CD4-positive, alpha-beta memory T cell (primary cell): ENCODE measurements at places on chromosomes 2 and 18. TPM values are rescaled to one million over a fixed set of nuclear protein-coding genes. Genes with fewer than 3 reads are reported as not detected.

TUBA4B gene
- total RNA-seq, result not detected

DNA sequence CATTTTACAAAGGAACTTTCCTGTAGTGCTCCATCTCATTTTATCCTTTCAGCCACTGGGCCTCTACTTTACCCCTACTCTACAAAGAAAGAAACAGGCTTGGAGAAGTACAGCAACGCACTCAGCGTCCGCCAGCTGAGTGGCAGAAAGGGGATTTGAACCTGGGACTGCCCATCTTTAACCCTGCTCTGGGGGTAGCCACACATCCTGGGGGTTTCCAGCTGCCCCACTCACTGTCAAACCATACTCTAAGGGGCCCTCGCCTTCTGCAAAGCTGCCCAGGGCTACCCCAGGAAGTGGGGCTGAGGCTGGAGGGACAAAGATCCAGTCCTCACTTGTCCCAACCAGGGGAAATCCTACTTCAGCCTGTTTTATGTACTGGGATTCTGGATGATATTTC lies 17.9 kb downstream of the HS1BP3 start:
- H3K27me3 ChIP-seq, result no peaks in the 10 kb centered on the region
- DNase-seq, result no peak
- no peaks in the 10 kb centered on the region for H3K36me3 ChIP-seq
- no peak overlapping the region for H3K27ac ChIP-seq
- no peaks in the 10 kb centered on the region for H3K4me1 ChIP-seq

DNA sequence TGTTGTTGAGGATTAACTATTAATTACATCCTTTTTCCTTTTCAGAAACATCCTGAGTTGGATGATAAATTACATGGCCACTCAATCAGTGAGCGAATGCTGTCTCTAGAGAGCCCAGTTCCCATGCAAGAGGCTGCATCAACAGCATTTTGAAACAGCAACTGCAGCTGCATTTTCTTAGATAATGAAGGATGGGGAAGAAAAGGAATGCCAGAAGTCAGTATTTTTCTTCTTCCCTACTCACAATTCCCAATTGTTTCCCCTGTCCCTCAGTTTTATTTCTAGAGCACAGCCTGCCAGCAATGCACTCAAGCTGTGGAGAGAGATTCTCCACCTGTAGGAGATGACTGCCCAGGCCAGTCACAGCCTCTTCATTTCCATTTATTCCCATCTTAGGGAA lies 6.9 kb downstream of the SCN7A start:
- no peak for DNase-seq
- no peak overlapping the region for H3K27ac ChIP-seq
- no peaks in the 10 kb centered on the region for H3K4me1 ChIP-seq
- no peak overlapping the region for H3K4me3 ChIP-seq

DNA sequence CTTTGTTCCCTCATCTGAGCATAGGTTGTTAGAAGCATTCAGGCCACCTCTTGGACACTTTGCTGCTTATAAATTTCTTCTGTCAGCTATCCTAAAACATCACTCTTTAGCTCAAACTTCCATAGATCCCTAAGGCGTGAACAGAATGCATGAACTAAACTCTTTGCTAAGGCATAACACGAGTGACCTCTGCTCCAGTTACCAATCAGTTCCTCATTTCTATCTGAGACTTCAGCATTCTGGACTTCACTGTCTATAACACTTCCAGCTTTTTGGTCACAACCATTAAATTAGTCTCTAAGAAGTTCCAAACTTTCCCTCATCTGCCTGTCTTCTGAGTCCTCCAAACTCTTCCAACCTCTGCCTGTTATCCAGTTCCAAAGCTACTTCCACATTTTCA lies 8.3 kb upstream of the VWA3B start:
- no peak for DNase-seq
- H3K27me3 ChIP-seq, result no peaks in the 10 kb centered on the region
- H3K27ac ChIP-seq, result no peak overlapping the region
- no peaks in the 10 kb centered on the region for H3K4me1 ChIP-seq

GRCh38 chr2:6679471-6679870 lies 186.2 kb downstream of the CMPK2 start:
- no peaks in the 10 kb centered on the region for H3K27me3 ChIP-seq
- no peak for DNase-seq
- no peaks in the 10 kb centered on the region for H3K36me3 ChIP-seq
- no peaks in the 10 kb centered on the region for H3K4me1 ChIP-seq
- no peak overlapping the region for H3K4me3 ChIP-seq
- no peak overlapping the region for H3K27ac ChIP-seq

DNA sequence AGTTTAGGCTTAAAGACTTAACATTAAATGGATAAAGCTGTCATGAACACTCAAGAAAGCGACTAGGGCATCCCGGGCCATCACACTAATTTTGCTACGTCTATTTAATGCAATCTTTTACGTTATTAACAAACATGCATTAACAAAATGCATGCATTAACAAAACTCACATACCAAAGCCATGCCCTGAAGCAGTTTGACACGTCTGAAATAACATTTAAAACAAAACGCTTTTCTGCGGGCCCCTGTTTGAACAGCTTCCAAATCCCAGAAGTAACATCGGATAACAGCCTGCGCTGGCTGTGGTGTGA lies 458 bp downstream of the B4GALT6 start:
- DNase-seq, result no peak
- H3K4me3 ChIP-seq, result no peak overlapping the region
- no peaks in the 10 kb centered on the region for H3K4me1 ChIP-seq
- H3K36me3 ChIP-seq, result no peaks in the 10 kb centered on the region
- H3K27me3 ChIP-seq, result peaks cover 5% of the 10 kb centered on the region

- H3K4me3 ChIP-seq, result no peak overlapping the region
- no peaks in the 10 kb centered on the region for H3K36me3 ChIP-seq
- H3K27ac ChIP-seq, result no peak overlapping the region
- no peaks in the 10 kb centered on the region for H3K4me1 ChIP-seq
- no peaks in the 10 kb centered on the region for H3K27me3 ChIP-seq
Measured at GRCh38 chr2:208757364-208757763, 350.8 kb downstream of the PTH2R start.

- H3K4me3 ChIP-seq, result no peak overlapping the region
- no peaks in the 10 kb centered on the region for H3K36me3 ChIP-seq
- no peak overlapping the region for H3K27ac ChIP-seq
- no peaks in the 10 kb centered on the region for H3K27me3 ChIP-seq
Measured at GRCh38 chr18:12886498-12887126, 2.6 kb upstream of the PTPN2 start.

GRCh38 chr2:105515581-105516415 lies 116.9 kb upstream of the FHL2 start:
- no peak overlapping the region for H3K27ac ChIP-seq
- no peaks in the 10 kb centered on the region for H3K27me3 ChIP-seq
- no peaks in the 10 kb centered on the region for H3K36me3 ChIP-seq
- no peaks in the 10 kb centered on the region for H3K4me1 ChIP-seq
- H3K4me3 ChIP-seq, result no peak overlapping the region

MYO5B gene
- not detected for total RNA-seq

ALPG gene
- not detected for total RNA-seq

DNA sequence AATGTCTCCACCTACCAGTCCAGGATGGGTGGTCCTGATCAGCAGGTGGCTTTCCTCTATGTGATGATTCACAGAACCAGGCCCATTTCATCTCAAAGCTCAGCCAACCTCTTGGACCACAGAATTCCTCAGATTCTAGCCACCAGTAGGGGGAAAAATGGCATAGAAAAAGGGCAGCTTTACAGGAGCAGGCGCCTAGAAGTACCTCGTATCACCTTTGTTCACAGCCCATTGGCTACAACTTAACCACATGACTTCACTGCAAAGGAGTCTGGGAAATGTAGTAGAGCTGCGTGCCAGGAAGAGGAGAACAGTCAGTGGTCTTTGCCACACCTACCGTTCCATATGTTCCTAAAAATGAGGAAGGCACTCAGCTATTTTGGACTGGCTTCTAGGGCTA lies 62.8 kb upstream of the DTNA start:
- H3K36me3 ChIP-seq, result no peaks in the 10 kb centered on the region
- no peak for DNase-seq
- H3K4me3 ChIP-seq, result no peak overlapping the region

DNA sequence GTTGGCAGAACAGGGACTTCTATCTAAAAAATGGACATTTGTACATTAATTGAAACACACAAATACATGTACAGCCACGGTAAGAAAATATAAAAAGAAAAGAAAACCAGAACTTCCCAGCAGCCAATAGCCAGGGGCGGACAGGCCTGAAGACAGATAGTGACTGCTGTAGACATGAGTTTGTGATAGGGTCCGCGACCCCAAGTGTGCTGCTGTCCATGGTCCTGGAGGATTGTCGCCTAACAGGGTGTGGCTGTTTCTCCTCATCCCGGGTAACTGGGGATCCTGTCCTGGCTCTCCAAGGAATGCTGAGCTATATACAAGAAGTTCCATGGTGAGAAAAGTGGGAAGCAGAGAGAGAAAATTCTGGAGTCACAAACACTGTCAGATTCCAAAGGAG lies 266.5 kb upstream of the SALL3 start:
- H3K27ac ChIP-seq, result no peak overlapping the region
- H3K4me3 ChIP-seq, result no peak overlapping the region
- H3K27me3 ChIP-seq, result no peaks in the 10 kb centered on the region
- no peak for DNase-seq
- no peaks in the 10 kb centered on the region for H3K4me1 ChIP-seq

- no peaks in the 10 kb centered on the region for H3K36me3 ChIP-seq
- H3K27ac ChIP-seq, result no peak overlapping the region
- H3K27me3 ChIP-seq, result no peaks in the 10 kb centered on the region
- H3K4me1 ChIP-seq, result no peaks in the 10 kb centered on the region
- no peak for DNase-seq
- H3K4me3 ChIP-seq, result no peak overlapping the region
Measured at GRCh38 chr2:106336737-106337136, 131.5 kb downstream of the RGPD3 start.

ANKRD30B gene
- total RNA-seq, result not detected

GRCh38 chr2:142180820-142181533 lies 50.2 kb upstream of the LRP1B start:
- DNase-seq, result no peak
- no peak overlapping the region for H3K27ac ChIP-seq
- no peaks in the 10 kb centered on the region for H3K36me3 ChIP-seq
- H3K4me3 ChIP-seq, result no peak overlapping the region
- no peaks in the 10 kb centered on the region for H3K27me3 ChIP-seq

GRCh38 chr18:39870591-39870990 lies 2084.4 kb upstream of the PIK3C3 start:
- no peak for DNase-seq
- H3K4me3 ChIP-seq, result no peak overlapping the region
- H3K4me1 ChIP-seq, result no peaks in the 10 kb centered on the region
- H3K27me3 ChIP-seq, result no peaks in the 10 kb centered on the region
- no peaks in the 10 kb centered on the region for H3K36me3 ChIP-seq

DNA sequence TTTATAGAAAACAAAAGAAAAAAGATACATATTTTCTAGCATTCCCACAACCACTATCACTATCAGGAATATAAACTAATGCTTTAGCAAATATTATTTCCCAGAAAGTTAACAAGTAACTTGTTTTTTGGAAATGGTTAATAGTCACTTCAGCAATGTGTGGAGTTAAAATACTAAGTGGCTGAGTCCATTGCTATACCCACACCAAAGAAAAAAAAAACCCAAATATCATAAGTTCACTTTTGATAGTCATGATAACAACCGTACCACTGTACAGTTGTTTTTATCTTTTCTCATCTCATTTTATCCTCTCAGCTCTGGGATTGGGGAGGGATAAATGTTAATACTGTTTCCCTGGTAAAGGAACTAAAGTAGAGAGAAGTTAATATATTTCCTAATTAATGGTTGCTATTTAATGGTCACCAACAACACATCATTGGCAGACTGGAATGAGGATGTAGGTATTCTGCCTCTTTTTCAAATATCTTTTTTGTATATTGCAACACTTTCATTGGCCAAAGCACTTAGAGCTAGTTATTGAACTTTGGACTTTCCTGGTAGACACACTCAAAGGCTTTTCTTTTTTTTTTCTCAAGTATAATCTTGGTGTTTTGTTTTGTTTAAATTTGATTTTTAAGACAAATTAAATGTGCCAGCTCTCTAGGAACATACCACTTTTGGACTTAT lies 18.4 kb upstream of the KANSL1L start:
- no peaks in the 10 kb centered on the region for H3K4me1 ChIP-seq
- DNase-seq, result no peak
- H3K36me3 ChIP-seq, result no peaks in the 10 kb centered on the region
- no peaks in the 10 kb centered on the region for H3K27me3 ChIP-seq

GRCh38 chr2:116724550-116724949 lies 1089.9 kb upstream of the DDX18 start:
- no peaks in the 10 kb centered on the region for H3K27me3 ChIP-seq
- no peak overlapping the region for H3K27ac ChIP-seq
- H3K4me1 ChIP-seq, result no peaks in the 10 kb centered on the region
- H3K4me3 ChIP-seq, result no peak overlapping the region

DNA sequence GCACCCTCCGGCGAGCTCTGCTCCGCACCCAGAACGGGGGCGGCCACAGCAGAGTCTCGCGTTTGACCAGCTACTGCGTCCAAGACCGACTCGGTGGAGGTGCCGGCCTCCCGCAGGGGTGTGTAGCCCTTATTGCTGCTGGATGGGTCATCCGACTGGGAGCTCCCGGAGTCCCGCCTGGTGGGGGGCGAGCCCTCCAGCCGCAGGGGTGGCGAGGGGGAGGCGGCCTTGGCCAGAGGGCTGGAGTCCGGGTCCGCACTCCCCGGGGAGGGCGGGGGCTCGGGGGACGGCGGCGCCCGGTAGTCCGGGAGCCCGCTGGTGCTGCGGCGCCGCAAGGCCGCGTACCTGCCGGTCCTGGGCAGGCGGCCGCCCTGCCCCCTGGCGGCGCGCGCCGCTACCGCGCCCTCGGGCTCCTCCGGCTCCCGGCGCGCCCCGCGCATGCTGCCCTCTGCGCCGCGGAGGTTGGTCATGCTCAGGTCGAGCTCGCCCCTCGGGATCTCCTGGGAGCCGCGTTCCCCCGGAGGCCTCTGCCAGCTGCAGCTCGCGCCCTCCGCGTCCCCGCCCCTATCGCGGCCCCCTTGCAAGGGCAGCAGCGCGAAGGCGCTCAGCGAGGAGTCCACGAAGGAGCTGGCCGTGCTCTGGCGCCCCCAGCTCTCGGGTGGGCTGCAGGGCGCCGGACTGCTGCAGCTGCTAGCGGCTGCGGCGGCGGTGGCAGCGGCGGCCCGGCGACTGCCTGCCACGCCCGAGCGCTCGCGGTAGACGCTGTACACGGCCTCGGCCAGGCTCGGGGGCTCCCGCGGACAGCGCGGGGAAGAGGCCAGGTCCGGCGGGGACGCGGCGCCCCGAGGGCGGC lies 4.8 kb downstream of the TMEM200C start:
- no peak overlapping the region for H3K4me3 ChIP-seq
- H3K4me1 ChIP-seq, result no peaks in the 10 kb centered on the region
- no peak overlapping the region for H3K27ac ChIP-seq

TMEM200C gene
- total RNA-seq, result not detected

GRHL1 gene
- 0.33 TPM for total RNA-seq

DNA sequence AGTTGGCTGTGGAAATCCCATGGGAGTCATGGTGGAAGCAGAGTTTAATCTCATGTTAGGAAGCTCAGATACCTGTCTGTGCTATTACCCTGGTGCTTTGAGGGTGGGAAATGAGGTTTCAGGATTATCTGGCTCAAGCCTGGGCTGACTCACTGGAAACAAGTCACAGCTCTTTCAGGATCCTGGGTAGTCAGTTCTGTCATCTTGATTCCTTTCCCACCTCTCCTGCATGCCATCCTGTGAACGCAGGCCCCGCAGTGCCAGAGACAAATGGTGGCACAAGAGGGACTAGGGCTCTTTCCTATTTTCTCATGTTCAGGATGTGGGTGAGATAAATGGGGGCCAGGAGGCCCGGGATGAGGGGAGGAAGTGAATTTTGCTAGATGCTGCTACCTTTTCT lies 3.7 kb upstream of the FAM136A start:
- H3K4me1 ChIP-seq, result peaks cover 8% of the 10 kb centered on the region
- H3K27me3 ChIP-seq, result no peaks in the 10 kb centered on the region
- no peak overlapping the region for H3K4me3 ChIP-seq
